Kasumi-1 (cell line): ENCODE measurements at places on chromosomes 6 and 20.

DNA sequence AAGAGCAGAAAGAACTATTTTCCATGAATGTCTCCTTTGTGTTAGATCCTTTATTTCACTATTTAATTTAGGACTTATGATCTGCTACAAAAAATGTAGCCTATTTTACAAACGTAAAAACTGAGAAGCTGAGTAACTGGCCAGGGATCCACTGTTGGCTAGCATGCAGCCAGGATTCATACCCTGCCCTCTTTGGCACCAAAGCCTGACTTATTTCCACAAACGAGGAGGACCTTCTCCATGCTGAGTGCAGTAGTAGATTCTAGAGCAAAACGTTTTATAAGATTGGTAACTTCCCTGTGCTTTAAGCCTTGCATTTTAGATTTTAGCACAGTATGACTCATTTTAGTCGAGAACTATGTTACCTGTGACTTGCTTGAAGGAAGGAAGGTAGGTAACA is 74.3 kb downstream of the NCOA7 start:
- DNase-seq, result no peak

DNA sequence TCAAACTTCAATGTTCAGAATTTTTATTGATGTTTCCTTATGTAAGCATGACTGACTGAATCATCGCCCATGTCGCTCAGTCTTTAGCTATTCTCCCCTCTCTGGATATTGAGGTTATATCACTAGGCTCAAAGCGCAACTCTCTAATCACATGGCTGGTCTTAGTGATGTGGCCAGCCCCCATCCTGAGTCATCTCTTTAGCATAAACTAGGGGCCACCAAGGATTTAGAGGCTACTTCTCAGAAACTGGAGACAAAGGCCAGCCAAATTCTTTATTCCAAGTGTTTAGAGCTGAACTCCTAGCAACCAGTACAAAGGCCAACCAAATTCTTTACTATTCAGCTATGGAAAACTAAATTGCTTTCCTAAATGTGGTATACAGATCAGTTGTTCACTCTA is 61.4 kb downstream of the FAM135A start:
- no peak for DNase-seq

- DNase-seq, result no peak
Measured at GRCh38 chr6:151702851-151703658, 104.4 kb upstream of the ESR1 start.

DNA sequence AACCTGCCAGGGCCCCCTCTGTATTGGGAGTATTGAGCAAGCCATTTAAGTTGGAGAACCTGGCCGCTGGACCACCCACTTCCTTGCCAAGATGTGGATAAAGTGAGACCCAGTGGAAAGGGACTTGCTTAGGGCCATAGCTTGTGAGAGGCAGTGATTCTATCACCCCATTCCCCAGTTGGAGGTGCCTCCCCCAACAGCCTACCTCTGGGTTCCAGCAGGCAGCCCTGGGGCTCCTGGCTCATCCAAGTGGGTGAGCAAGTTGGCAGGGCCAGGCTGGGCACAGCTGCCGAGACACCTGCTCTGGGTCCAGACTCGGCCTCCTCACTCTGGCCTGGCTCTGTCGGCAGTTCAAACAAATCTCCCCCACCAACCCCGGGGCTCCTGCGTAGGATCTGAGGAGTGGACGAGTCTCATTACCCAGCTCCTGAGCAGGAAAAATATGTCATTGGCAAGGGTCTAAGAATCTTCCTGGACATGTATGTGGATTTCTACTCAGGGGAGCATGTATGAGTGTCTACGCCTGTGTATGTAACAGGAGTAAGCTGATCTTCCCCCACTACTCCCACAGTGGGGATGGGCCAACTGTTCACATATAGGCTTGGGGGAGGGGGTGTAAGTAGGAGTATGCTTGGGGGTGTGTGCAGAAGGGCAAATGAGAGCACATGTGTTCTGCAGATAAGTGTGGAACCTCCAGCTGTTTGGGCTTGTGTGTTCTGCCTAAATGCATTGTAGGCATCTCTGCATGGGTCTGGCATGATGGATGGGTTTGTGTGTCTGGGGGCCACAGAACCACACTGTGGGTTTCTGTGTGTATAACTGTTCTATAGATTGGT is 1.9 kb downstream of the ID1 start:
- DNase-seq, result peak; percentile 57

DNA sequence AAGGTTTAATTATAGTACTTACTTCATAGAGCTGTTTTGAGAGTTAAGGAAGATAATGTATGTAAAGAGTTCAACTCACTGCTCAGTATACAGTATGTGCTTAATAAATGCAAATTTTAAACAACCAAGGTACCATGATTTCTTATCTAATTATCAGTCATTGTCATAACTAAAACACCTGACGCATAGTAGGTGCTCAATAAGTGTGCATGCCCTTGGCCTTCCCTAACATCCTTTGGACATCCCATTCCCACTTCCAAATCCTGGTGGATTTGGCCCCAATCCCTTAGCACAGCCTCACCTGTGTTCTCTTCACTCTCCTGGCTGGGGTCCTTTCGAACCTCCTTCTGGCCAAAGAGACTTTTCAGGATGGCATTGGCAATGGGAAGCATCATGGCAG is 41.1 kb downstream of the SLC13A3 start:
- DNase-seq, result no peak

- no peak for DNase-seq
Measured at GRCh38 chr6:130366107-130367005, 539 bp downstream of the TMEM200A start.

DNA sequence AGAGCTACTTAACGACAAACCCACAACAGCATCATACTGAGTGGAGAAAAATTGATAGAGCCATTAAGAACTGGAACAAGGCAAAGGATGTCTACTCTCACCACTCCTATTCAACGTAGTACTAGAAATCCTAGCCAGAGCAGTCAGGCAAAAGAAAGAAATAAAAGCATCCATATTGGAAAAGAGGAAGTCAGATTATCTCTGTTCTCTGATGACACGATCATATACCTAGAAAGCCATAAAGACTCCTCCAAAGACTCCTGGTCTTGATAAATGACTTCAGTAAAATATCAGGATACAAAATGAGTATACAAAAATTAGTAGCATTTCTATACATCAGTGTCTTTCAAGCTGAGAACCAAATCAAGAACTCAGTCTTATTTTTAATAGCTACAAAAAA is 17.0 kb upstream of the FHL5 start:
- no peak for DNase-seq

DNA sequence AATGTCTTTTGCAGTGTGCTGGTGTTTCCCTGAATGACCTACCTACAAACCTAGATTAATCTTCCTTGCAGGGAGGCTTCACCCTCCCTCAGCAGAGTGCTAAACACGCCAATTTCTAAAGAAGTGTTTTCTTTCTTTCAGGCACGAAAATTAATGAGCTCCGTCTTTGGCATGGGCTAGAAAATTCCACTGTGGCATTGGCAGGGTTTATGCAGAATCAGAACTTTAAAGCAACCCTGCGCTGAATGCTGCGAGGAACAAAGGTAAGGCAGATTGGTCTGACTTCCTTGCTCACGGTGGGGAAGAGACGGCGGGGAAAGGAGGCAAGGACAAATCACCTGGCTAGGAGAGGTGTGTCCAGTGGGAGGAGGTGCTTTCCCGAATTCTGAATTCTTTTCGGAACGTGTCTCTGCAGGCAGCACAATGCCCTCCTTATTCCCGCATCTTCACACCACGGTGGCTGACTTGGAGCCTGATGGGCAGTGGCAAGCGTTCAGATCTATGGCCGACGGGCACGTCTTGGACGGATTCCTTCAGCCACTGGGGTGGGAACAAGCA is 6.2 kb upstream of the BANF2 start:
- DNase-seq, result no peak

- no peak for DNase-seq
Measured at GRCh38 chr20:14030991-14031390, 35.7 kb downstream of the MACROD2 start.

- no peak for DNase-seq
Measured at GRCh38 chr20:52313341-52313963, 121.9 kb upstream of the ZFP64 start.

DNA sequence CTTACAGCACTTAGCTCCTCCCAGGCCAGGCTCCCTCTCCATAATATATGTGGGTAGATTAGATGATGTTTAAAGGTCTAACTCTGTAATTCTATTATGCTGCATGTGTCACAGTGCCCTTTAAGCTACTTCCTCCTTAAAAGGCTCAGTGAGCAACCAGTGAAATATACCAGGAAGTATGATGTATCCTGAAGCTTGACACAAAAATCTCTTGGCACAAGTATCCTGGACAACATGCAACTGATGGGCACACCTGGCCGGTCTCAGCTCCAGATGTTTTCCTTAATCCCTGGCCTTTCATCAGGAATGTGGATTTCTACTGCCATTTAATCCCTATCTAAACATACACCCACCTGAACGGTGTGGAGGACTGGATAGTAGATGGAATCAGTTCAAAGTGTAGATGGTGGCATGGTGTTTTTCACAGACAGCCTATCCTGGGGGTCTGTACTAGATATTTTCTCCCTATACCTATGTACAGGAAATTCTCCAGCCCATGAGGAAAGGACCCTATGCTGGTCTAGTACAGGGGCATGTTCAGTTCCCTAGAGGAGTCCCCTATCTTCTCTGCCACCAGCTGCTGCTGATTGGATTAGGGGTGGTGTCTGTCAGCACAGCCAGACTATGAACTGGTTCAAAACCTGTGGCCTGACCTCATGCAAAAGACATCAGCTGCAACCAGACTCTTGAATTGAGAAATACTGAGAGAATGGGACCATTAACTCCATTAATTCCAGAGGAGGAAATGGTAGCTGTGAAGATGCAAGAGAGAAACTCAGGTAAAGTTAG is 59.4 kb upstream of the CITED2 start:
- peak; percentile 73 for DNase-seq

GRCh38 chr6:47439348-47439668 is 38.3 kb upstream of the CD2AP start:
- no peak for DNase-seq

DNA sequence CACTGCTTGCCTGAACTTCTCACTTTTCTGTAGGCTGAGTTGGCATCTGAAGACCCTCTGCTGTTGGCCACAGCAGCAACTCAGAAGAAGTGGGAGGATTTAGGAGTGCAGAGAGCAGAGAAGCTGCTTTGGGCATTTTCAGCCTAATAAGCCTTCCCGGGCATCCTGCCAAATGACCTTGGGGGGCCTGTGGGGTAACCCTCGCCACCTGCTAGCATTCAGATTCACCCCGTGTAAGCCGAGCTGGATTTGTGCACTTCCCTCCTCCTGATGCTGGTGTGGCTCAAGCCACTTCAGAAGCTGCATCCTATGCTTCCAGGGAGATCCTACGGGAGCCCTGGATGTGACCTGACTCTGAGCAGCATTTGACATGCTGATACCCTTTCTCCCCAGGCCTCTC is 114.8 kb downstream of the LRFN2 start:
- no peak for DNase-seq

- peak; percentile 29 for DNase-seq
Measured at GRCh38 chr6:130514712-130515111, 148.9 kb downstream of the TMEM200A start.

DNA sequence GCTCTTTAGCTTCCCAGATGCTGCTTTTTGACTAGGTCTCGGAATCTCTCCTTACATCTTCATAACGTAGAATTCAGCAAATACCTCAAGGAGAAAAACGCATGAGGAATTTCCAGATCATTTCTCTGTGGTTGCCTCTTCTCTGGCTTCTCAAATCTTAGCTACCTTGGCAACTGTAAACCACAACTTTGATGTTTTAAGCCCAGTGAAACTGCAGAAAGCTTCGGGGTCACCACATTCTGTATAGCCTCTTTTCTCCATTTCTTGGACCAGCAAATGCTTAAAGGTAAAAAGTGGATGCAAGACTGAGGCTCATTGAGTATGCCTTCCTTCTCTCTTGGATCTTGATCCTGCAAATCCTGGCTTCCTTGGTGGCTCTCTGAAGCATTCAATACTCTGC is 125.5 kb upstream of the FBXL4 start:
- DNase-seq, result no peak

GRCh38 chr20:37111926-37112455 is 16.2 kb upstream of the RBL1 start:
- no peak for DNase-seq

DNA sequence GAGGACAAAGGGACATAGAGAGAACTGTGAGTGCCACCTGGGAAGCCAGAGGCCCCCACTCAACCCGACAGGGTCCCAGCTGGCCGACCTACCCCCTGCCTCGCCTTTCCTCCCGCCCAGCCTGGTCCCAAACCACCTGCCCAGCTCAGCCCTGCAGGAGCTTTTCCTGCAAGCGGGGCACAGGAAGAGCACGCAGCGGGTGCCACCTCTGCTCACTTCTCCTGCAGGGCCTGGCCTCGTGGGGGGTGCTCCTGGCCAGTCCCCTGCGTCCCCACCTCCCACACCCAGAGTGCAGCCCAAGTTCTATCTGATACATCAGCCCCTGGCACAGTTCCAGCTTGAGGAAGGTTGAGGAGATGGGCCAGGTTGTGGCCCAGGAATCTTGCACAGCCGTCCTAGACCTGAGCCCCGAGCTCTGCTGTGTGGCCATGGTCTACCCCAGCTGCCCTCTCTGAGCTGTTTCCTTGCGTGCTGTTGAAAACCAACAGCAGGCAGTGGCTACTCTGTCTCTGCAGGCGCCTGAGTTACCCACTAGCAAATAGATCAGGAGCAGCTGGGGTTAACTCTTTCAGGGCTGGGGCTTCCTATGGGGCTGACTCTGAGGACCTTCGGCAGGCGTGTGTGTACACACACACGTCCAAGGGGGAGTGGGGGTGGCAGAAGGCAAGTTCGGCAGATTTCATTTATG is 1.7 kb downstream of the NECAB3 start:
- DNase-seq, result no peak

DNA sequence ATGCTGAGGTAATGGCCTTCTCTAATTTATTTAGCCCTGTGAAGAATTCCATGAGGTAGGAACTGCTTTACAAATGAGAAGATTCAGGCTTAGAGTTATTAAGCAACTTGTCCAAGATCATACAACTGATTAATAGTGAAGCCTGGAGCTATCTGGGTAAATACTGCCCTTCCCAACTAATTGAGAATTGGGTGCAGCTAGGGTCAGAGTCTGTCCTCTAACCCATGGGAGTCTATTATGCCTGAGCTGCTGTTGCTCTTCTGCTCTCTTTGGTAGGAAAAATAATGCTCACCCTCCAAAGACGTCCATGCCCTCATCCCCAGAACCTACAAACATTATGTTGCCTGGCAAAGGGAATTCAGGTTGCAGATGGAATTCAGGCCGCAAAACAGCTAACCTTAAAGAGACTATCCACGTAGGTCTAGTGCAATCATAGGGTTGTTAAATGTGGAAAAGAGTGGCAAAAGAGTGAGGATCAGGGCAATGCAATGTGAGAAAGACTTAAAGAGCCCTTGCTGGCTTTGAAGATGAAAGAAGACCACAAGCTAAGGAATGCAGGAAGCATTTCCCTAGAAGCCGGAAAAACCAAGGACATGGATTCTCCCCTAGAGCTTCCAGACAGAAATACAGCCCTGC is 90.1 kb downstream of the SPTLC3 start:
- no peak for DNase-seq

GRCh38 chr20:10902174-10902573 is 228.4 kb upstream of the JAG1 start:
- DNase-seq, result no peak

DNA sequence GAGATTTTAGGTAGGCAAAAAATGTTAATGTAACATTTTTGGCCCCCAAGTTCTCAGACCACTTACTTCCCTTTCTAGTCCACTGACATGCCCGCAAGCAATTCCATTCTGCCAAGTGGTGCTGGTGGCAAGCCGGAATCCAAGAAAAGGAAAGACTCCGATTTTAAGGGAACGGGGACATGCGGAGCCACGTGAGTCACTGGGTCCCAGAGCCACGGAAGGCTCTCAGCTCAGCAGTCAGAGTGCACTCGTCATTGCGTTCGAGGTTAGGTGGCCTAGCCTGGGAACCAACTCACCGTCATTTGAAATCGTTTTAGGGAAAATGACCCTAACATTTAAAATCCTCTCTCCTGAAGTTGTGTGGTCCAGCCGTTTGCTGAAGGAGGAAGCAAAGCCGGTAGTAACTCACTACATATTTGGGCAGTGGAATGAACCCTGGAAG is 711 bp upstream of the SIRT5 start:
- DNase-seq, result peak; percentile 40
